ENCODE measurements at places on chromosomes 3 and 15.

DNA sequence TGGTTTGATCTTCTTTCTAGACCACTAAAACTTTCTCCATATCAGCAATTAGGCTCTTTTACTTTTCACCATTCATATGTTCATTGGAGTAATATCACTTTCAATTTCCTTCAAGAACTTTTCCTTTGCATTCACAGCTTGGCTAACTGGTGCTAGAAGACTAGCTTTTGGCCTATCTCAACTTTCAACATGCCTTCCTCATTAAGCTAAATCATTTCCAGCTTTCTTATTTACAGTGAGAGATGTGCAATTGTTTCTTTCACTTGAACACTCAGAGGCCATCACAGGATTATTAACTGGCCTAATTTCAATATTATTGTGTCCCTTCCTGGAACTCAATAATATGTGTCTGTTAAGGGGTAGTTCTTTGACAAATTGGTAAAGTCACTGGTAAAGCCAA lies 42.8 kb upstream of the PLOD2 start:
- no peak for DNase-seq

DNA sequence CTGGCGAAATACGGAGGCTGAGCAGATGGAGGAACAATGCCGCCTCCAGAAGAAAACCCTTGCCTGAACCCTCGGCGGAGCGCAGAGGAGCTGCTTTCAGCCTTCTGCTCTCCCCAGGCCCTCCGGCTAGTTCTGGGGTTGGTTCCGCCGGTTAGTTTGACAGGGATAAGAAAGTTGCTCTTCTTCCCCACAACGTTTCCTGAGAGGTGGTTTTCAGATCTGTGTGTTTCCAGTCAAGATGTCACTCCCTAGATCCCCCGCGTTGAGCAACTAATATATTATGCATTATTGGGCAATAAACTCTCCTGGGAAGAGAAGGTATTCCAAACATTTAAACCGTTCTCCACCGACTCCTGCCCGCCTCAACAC lies 551 bp downstream of the NLGN1 start:
- DNase-seq: no peak

GRCh38 chr15:74235962-74236361 lies at the start of gene CCDC33:
TSS of gene CCDC33 (plus strand) at chr15:74236326. CDS start at chr15:74236720, 394 bp downstream.
- no peak for DNase-seq

DNA sequence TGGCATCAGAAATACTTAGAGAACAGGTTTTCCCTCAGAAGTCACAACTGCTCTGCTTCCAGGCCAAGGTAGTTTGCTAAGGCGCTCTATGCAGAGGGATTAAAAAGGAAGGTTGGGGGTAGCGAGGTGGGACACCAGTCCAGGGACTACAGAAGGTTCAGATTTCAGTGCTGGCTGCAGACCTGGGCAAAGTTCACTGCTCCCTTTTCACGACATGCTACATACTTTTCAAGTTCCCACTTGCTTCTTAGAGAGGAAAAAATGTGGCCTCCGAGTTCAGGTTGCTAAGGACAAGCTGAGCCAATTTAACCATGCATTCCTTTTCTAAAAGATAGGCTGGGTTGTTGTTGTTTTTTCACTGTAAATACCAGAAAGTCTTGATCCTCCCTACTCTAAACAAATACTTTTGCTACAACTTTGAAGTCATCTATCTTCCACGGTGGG lies 158.6 kb upstream of the NR2F2 start:
- DNase-seq: no peak

DNA sequence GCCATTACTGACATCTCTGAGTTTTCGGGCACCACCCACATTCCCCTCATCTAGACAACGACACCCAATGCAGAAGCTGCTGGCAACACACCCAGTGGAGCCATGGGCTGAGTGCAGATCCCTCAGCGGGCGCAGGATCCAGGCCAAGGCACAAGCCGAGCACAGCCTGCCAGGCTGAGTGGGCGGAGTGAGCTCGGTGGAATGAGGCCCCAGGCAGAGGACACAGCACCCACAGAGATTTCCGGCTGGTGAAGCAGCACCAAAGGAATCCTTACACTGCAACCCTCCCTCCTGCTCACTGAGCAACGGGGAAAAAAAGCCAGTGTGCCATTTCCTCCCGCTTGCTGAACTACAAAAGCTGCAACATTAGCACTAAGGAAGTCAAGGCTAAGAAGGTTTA lies 34.3 kb downstream of the ZMAT3 start:
- DNase-seq: peak; percentile 68

- DNase-seq: no peak
Observed at GRCh38 chr3:3998140-3998922, 199.1 kb downstream of the LRRN1 start.

DNA sequence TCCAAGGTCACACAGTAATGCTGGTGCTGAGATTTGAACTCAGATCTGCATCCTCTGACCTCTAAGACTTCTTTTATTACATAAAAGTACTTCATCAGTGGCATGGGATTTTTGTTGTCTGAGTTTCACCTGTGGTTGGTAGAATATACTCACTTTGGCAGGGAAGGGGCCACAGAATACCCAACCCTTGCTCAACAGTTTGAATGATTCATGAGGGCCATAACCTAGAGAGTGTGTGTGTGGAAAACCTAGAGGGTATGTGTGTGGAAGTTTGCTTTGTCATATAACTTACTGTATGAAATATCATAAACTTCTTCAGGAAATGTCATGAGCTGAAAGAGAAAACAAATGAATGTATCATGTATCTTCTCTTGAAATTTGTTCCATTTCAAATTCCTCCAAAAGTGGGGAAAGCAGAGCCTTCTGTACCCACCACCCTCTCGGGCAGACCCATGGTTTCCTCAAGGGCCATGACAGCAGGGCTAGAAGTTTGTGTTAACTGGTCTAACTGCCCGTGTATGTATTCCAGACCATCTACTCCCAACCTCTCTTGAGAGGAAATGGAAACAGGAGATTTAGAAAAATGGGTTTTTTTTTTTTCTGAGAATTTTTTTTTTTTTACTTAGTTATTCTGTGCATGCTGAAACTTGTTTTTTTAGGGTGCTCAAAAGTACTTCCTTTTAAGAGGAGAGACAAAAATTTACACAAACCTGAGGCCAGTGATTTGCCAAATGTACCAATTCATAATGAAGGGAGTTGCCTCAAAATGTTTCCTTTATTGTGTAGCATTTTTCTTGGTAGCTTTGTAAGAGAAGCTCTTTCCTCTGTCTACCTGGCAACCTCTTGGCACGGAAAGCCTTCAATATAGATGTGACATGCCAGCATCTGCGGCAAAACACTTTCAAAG lies 127.0 kb downstream of the TPRG1 start:
- DNase-seq: no peak

- DNase-seq: no peak
Observed at GRCh38 chr3:11211531-11212298, 57.4 kb downstream of the HRH1 start.

DNA sequence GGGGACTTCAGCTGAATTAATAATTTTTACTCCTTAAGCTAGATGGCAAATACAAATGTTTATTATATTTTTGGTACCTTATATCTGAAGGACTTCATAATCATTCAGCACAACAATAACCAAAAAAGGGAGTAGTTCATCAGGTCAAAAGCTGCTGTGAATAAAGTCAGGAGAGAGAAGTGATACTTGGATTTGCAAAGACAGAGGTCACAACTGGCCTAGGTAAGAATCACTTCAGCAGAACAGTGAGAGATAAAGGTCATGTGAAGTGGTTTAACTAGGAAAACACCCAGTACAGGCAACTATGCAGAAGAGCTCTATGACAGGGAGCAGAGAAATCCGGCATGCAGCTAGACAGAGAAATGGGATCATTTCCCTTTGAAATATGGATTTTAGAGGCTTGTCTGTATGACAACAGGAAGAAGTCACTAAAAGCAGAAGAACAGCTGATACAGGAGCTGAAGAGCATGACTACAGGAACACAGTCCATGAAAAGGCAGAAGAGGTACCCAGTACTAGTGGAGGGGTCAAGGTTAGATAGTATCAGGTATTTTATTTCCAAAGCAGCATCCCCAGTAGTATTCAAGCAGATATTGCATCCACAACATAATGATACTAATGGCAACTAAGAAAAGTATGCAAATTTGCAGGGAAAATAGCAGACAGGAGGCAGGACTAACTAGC lies 25.7 kb downstream of the ZMAT3 start:
- no peak for DNase-seq

DNA sequence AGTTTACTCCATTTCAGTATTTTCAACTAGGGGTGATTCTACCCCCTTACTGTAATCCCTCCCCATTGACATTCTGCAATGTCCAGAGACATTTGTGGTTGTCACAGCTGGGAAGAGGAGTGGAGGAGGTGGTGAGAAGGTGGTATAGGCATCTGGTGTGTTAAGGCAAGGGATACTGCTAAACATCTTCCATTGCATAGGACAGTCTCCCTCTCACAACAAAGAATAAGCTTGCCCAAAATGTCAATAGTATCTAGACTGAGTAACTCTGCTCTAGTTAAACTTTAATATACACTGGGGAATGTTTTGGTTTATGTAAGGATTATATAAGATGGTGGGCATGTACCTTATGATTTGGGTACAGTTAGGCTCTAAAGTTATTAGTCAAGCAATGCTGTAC lies 737.6 kb downstream of the ROBO1 start:
- DNase-seq: no peak

GRCh38 chr3:164890061-164890460 lies 188.2 kb downstream of the SI start:
- DNase-seq: no peak

GRCh38 chr15:83762367-83762766 lies 108.4 kb downstream of the ADAMTSL3 start:
- no peak for DNase-seq

GRCh38 chr15:48631176-48631770 lies 14.2 kb downstream of the FBN1 start:
- DNase-seq: no peak

- peak; percentile 63 for DNase-seq
Observed at GRCh38 chr3:121431726-121432517, 113.9 kb downstream of the POLQ start.

DNA sequence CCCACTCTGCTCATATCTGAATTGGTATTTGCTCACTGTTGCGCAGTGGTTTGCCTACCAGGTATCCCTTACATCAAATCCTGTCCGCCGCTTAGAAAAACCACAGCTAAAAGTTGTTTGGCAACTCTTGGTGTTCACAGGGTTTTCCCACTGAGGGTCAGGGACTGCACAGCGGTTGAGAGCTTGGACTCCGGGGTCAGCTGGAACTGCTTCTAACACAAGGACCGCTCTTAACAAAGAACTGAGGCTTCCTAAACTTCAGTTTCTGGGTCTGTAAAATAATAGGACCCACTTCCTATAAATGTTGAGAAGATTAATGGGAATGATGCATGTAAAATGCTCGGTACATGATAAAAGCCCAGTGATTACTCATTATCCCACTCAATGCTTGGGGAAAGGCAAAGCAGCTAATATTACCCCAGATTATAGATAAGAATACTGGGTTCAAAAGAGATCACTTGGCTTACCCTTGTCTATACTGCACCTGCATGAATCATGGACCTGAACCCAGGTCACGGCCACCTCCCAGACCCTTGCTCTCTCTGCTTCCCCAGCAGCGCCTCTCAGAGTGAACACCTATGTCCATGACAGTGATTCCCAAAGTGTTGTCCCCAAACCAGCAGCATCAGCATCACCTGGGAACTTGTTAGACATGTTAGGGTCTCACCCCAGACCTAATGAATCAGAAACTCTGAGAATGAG lies 36.1 kb downstream of the LIPC start:
- DNase-seq: no peak

GRCh38 chr3:152038490-152038889 lies 165.0 kb downstream of the SUCNR1 start:
- DNase-seq: no peak

- no peak for DNase-seq
Observed at GRCh38 chr3:154123906-154124305, 2.7 kb downstream of the ARHGEF26 start.

GRCh38 chr15:56919609-56920366 lies 1.3 kb downstream of the TCF12 start:
- DNase-seq: peak; percentile 3

- peak; percentile 7 for DNase-seq
Observed at GRCh38 chr3:179450901-179451264, 387 bp downstream of the GNB4 start.

- DNase-seq: no peak
Observed at GRCh38 chr3:23894254-23895061, 22.3 kb downstream of the NKIRAS1 start.

- DNase-seq: no peak
Observed at GRCh38 chr15:50251638-50252182, 13.8 kb downstream of the HDC start.

- DNase-seq: no peak
Observed at GRCh38 chr3:169865176-169865767, 4.5 kb downstream of the LRRC31 start.

GRCh38 chr3:160129459-160130061 lies 95.7 kb upstream of the C3orf80 start:
- no peak for DNase-seq

GRCh38 chr3:26647078-26647477 lies 24.5 kb downstream of the LRRC3B start:
- DNase-seq: no peak

DNA sequence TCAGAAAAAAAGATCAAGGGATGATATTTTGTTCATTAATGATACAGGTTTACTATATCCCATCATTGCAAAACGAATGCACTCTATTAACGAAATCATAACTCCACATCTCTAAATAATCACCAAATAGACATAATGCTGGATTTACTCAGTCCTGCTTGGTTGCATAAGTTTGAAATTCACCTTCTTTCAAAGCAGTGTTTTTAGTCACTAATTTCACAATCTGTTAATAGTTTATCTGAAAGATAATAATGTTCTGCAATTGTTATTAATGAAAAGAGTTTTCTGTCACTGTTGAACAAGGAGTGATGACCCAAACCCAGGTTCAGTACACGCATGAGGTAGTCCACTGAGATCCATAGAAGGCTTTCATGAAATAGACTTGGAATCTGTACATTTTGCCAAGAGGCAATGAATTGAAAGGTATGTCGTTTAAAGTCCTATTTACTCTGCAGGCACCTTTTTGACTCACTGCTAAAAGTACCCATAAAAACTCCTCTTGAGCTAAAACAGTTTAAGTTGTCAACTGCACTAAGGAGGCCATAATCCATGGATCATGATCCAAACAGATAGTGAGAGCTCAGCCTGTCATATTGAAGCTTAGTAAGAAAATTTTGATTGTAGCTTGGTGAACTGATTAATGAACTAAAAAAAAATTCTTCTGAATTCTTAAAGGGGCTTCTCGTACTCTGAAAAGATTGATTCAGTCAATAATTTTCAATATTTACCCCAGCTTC lies 75.6 kb upstream of the MBNL1 start:
- DNase-seq: no peak

DNA sequence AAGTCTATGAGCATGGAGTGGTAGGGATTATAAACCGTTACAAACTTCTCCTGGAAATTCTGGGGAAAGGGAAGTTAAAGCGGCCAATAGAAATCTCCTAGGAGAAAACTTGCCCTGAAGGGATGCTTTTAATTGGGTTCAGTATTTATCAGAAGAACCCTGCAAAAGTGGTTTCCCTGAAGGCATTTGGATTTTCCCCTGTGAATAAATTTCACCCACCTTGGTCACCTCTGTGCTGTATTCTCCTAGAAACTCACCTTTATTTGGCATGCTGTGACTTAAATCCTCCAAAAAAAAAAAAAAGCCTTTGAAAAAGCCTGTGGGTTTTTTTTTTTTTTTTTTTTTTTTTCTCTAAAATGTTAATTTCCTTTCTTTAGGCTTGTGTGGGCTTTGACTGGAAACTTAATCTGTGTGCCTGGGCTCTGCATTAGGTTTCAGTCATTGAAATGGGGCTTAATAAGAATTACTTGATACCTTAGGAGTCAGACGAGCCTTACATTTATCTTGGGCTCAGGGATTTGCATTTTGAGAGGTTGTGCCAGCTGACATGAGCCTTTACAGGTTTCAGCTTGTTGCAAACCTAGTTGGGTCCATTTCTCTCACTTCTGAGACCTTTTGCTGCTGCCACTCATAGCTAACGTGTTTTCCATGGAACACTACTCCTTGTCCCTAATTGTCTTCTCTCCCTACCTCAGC lies 22.0 kb downstream of the TGFBR2 start:
- DNase-seq: no peak
